Central memory CD4-positive, alpha-beta T cell (primary cell): ENCODE measurements at places on chromosomes 5 and 9.

GRCh38 chr5:126056352-126056751 is 366.9 kb upstream of the GRAMD2B start:
- DNase-seq, result no peak

DNA sequence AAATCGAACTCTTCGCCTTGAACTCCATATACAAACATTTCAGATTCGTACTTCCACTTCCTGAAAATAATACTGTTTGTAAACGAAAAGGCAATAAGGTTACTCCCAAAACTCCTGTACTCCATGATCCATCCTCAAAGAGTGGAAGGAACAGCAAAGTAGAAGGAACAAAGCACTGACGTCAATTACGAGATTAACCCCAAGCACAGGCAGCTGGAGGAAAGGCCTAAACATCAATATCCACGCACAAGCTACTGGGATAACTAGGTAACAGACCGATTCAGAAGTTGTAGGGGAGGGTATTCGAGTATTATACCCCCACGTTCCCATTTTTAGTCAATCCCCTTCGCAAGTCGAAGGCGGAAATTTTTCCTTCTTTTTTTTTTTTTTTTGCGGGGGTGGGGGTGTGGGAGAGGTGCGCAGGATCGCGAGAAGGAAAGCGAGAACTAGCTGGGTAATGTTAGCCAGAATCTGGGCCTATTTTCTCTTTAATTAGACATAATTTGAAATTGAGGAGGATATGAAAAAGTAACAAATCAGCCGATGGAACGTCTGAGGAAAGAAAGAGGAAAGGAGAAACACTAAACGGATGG is 909 bp downstream of the AFF4 start:
- DNase-seq, result peak; percentile 24

GRCh38 chr9:78753039-78753438 is 456.1 kb downstream of the PSAT1 start:
- DNase-seq, result no peak

- peak; percentile 3 for DNase-seq
Measured at GRCh38 chr5:79109527-79110492, 1.8 kb upstream of the BHMT start.

DNA sequence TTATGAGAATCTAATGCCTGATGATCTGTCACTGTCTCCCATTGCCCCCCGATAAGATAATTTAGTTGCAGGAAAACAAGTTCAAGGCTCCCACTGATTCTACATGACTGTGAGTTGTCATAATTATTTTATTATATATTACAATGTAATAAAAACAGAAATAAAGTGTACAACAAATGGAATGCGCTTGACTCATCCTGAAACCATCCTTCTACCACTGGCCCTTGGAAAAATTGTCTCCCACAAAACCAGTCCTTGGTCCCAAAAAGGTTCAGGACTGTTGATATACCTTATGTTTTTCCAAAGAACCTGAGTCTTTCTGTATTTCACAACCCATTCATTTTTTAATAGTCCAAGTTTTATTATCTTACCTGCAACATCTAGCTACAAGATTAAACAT is 403.5 kb downstream of the TAF11L14 start:
- no peak for DNase-seq

DNA sequence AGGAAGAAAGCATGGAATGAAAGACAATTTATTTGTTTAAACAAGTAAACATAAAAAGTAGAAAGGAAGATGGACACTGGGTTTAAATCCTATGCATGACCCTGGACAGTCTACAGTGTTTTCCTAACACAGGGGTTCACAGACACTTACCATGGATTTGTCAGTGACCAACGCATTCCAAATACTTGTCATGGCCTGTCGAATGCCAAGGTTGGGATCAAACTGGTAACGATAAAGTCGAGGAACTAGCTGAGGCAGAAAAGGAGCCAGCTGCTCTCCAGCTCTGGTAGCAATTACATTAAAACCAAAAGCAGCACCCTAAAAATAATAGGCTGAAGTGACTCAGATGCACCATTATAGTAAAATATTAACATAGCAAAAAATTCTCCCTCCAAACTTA is 59.4 kb upstream of the OR2K2 start:
- no peak for DNase-seq

GRCh38 chr5:2719332-2719731 is 32.1 kb downstream of the IRX2 start:
- no peak for DNase-seq

DNA sequence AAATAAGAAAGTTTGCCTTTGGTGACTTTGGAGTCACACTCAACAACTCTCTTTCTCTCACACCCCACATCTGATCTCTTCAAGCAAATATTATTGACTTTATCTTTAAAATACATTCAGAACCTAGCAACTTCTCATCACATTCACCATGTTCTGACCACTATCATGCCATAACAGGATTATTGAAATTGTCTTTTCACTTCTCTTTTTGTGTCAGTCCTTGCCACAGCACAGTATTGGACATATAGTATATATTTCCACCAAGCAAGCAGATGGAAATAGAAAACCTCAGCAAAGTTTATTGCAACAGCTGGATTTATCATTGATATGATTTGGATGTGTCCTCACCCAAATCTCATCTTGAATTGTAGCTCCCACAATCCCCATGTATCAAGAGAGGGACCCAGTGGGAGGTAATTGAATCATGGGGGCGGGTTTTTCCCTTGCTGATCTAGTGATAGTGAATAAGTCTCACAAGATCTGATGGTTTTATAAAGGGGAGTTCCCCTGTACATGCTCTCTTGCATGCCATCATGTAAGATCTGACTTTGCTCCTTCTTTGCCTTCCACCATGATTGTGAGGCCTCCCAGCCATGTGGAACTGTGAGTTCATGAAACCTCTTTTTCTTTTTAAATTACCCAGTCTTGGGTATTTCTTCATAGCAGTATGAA is 26.9 kb upstream of the ITGA1 start:
- DNase-seq, result no peak

DNA sequence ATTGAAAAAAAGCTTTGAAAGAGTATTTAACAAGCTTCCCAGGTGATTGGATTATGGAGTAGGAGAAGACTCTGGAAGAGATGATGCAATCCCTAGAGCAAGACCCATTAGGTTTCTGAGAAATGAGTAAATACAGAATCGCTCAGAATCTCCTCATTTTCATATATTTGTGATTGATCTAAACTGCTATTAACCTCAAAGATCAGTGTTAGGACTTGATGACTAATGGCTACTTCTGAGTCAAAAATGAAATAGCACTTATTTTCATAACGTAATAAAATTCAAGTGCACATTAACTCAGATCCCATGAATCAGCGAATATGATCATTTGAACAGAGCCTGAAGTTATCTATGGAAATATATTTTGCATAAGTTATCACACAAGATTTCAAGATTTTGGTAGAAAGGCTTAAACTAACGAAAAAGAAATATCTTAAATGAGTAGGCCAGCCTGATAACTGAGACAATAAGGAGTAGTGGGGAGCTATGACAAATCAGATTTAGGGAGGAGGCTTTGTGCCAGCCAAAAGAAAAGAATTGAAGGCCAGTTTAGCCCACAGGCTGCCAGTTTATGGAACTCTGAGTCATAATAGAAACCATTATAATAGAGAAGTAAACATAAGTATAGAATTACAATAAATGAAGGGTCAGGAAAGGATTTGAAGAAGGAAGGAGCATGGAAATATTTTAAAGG is 106.7 kb upstream of the OSMR start:
- no peak for DNase-seq

GRCh38 chr9:112061152-112061740 is 113.9 kb downstream of the SUSD1 start:
- peak; percentile 26 for DNase-seq

DNA sequence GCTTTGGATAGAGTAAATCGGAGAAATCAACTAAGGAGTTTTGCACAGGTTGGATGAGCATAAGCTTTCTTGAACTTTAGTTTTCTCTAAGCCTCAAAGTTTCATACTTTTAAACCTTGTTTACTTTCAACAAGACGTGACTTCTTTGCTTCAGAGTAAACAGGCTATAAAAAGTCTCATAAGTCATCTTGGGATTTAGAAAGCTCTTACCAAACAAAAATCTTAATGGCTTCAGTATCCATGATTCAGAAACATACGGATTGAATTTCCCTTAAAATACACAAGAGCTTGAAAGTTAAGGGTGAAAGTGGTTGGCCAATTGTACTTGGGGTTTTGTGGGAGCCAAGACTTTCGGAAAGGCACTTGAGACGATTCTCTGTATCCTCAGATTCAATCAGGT is 270.9 kb upstream of the ANKH start:
- DNase-seq, result no peak

DNA sequence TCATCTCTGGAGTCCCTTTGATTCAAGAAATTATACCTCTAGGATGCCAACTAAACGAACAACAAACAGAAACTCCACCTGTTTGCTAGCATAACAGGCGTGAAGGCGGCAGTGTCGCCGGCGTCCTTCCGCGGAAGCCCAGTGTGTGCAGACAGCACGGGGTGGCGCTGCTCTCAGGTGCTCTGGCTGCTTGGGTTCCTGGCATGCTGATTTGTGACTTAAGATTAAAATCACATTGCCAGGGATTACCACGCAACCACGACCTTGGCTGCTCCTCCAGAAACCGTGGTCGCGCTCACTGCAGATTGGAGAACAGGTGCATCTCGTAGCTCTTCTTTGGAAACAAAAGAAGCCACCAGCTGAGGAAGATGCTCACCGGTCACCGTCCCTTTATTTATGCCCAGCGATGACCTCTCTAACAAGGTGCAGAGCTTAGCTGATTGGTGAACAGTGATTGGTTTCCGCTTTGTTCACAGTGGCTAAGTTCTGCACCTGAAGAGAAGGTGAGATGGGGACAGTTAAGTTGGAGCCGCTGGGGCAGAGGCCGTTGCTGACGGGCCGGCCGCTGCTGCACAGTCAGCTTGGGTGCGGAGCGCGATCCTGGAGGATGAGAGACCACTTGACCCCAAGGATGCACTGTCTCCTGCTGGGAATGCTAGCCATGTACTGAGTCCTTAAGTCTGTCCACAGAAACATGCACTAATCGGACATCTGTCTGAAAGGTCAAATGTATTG is 232.3 kb downstream of the FANCC start:
- DNase-seq, result no peak

DNA sequence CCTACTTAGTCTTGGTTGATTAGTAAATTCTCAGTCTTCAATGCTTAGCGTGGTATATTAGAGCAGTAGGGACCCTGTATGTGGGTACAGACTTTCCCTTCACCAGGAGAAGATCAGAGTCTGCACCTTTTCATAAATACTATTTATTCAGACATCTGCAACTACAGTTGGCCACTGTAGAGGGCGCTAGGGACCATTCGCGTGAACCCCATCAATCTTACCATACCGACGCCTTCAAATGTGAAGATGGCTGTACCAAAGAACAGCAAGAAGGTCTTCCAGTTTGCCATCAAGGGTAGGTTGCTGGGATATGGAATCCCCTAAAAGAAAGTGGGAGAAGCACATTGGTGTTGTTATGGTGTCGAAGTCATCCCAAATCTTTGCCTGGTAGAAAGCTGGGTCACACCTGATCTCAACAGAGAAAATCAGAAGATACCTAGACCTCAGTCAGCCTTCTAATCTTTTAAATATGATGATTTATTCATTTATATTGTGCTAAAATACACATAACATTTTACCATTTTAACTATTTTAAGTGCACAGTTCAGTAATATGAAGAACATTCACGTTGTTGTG is 19.1 kb downstream of the SLC36A3 start:
- no peak for DNase-seq

DNA sequence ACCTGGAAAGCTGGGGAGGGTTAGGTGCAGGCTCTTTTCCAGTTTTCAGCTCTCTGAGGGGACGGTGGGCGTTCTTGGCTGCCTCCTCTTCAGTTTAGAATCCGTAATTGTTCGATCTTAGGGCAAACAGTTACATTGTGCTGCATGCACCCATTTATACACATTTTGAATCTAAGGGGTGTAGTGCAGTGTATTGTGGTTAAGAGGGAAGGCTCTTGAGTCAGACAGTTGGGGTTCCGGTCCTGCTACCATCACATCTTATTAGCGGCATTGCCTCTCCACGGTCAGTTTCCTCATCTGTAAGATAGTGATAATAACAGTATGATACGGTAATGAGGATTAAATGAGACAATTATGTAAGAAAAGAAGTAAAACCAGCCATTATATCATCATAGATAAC is 625 bp downstream of the EXOSC2 start:
- no peak for DNase-seq

DNA sequence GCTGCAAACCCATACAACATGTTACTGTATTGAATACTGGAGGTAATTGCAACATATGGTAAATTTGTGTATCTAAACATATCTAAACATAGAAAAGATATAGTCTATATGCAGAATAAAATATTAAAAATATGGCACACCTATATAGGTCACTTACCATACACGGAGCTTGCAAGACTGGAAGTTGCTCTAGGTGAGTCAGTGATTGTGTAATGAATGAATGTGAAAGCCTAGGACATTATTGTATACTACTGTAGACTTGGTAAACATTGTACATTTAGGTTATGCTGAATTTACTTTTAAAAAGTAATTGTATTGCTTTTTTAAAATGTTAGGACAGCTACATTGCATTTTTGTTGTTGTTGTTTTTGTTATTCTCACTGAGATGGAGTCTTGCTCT is 968.8 kb downstream of the TLE1 start:
- DNase-seq, result no peak

DNA sequence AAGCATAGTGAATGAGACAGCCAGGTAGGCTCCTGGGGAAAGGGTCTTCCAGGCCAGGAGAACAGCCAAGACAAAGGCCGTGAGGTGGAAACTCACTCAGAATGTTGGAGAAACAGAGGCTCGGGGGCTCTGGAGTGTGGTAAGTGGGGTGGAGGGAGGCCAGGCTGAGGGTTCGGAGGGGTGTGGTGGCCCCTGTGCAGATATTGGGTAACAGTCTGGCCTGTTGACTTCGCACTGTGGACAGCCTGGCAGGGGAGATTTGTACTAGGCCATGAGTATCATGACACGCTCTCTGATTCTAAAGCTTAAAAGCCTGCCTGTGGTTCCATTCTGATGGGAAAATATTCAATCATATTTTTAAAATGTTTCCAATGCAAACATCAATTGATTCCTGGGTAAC is 239.3 kb downstream of the GADD45G start:
- DNase-seq, result no peak

GRCh38 chr9:109313351-109313750 is 7.5 kb downstream of the EPB41L4B start:
- no peak for DNase-seq

- DNase-seq, result no peak
Measured at GRCh38 chr9:125932012-125932411, 184.8 kb downstream of the PBX3 start.

GRCh38 chr9:93225417-93225816 is 41.5 kb downstream of the WNK2 start:
- DNase-seq, result no peak

DNA sequence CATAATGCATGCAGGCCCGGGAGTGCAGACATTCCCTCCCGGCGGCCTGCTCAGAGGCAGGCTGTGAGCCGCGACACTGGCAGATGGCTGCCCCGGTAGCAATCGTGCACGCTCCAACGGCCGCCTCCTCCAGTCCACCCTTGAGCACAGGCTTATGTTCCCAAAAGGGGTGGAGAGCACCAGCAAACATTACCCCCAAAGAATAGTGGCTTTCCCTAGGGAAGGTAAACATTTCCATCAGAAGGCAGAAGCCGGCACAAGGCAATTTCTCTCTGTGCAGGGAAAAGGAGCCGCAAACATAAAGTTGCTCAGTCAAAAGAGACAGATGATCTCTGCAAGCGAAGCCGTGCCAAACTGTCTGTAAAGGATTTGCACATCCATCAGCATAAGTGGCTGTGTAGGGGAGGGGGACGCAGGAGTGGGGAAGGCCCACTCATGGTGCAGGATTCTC is 92.5 kb downstream of the SIL1 start:
- DNase-seq, result no peak

GRCh38 chr9:89841456-89841855 is 236.6 kb downstream of the GADD45G start:
- DNase-seq, result no peak
